ENCODE measurements at places on chromosomes 6 and 20. TPM values are rescaled to one million over a fixed set of nuclear protein-coding genes. Genes with fewer than 3 reads are reported as not detected.

The OR2B6 gene
- total RNA-seq: not detected

The ADGRG6 gene
- 17.1 TPM for total RNA-seq

The GNRH2 gene
- not detected for total RNA-seq

The HDGFL1 gene
- total RNA-seq: not detected

The TNFRSF6B gene
- 19.7 TPM for total RNA-seq
